Prostate gland (tissue), 2 donors: ENCODE measurements at places on chromosomes 6 and 20.

- H3K27ac ChIP-seq: no peak overlapping the region
- H3K27me3 ChIP-seq: no peaks in the 10 kb centered on the region
- H3K4me1 ChIP-seq: no peaks in the 10 kb centered on the region
These were observed 20.9 kb downstream of the COL9A3 start for GRCh38 chr20:62837790-62838127.

DNA sequence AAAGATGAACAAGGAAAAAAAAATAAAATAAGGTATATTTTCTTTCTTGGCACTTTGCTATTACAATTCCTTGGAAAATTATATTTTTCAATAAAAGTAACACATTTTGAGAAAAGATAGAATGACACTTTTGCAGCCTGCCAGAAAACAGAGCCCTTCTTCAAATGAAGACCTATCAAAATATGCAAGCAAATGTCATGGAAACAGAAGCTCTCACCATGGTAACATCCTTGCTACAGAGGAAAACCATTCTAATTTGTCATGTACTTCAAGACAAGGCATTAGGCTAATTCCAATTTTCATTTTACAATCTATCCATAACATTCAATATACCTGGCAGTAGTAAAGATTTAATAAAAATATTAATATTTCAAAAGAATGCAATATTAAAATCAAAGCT, 177.9 kb downstream of the RNGTT start:
- no peaks in the 10 kb centered on the region for H3K4me1 ChIP-seq
- H3K36me3 ChIP-seq: no peaks in the 10 kb centered on the region
- H3K4me3 ChIP-seq: no peak overlapping the region
- no peak for DNase-seq
- H3K27ac ChIP-seq: no peak overlapping the region
- H3K27me3 ChIP-seq: no peaks in the 10 kb centered on the region

DNA sequence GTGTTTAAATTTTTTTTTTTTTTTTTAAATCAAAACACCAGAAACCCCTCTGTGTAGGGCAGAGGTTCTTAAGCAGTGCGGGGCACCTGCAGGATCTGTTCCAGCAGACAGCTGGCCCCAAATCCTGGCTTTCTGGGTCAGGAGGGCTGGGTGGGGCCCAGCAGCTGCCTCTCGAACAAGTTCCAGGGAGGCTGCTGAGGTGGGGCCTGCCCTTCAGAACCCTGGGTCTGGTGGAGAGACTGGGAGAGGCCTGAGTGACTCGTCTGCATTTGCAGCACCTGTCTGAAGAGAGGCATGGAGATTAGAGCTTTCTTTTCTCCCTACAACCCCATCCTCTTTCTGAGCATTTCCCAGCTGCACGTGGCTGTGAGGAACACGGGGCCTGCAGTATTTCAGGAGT, 8.4 kb downstream of the PSMG4 start:
- H3K36me3 ChIP-seq: no peaks in the 10 kb centered on the region
- no peaks in the 10 kb centered on the region for H3K27me3 ChIP-seq
- H3K4me1 ChIP-seq: no peaks in the 10 kb centered on the region
- H3K4me3 ChIP-seq: no peak overlapping the region
- DNase-seq: no peak

DNA sequence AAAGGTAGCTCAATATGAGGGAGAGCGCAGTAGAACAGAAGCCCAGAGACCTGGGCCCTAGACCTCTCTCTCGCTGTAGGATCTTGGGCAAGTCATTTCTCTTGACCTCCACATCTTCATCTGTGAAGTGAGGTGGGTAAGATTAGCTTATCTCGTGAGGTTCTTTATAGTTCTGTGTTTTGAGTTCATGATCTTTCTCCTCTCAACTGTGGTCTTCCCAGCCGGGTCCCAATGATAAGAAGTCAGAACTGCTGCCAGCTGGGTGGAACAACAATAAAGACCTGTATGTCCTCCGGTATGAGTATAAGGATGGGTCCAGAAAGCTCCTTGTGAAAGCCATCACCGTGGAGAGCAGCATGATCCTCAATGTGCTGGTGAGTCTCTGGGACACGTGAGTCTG, 6.9 kb downstream of the PSMF1 start:
- no peaks in the 10 kb centered on the region for H3K27me3 ChIP-seq
- H3K27ac ChIP-seq: no peak overlapping the region
- peaks cover 6% of the 10 kb centered on the region for H3K36me3 ChIP-seq
- H3K4me1 ChIP-seq: peaks cover 4% of the 10 kb centered on the region

DNA sequence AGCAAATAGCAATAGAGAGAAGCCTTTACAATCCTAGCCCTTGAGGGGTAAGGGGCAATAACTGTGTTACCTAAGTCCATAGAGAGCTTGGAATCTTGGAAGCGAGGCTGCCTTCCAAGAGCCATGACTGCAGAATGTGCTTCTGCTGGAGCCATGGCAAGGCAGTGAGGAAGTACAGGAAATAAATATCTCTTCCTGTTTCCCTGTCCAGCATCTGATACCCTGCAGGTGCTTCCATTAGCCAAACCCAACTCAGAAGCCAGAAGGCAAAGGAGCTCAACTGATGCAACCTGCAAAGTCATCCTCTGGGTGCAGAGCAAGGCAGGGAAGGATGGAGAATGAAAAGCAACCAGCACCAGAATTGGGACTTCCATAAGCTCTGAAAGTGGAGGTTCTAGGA, 41.0 kb upstream of the KLHL31 start:
- no peak for DNase-seq
- no peaks in the 10 kb centered on the region for H3K27me3 ChIP-seq
- no peak overlapping the region for H3K4me3 ChIP-seq
- H3K4me1 ChIP-seq: peaks cover 8% of the 10 kb centered on the region

GRCh38 chr20:38205001-38205400, 39.9 kb upstream of the TGM2 start:
- H3K27me3 ChIP-seq: no peaks in the 10 kb centered on the region
- no peaks in the 10 kb centered on the region for H3K4me1 ChIP-seq
- H3K27ac ChIP-seq: no peak overlapping the region

GRCh38 chr6:2706558-2706957, 44.2 kb downstream of the MYLK4 start:
- H3K27ac ChIP-seq: no peak overlapping the region
- no peaks in the 10 kb centered on the region for H3K27me3 ChIP-seq
- H3K36me3 ChIP-seq: no peaks in the 10 kb centered on the region

- no peak for DNase-seq
- no peak overlapping the region for H3K4me3 ChIP-seq
- H3K36me3 ChIP-seq: no peaks in the 10 kb centered on the region
- H3K4me1 ChIP-seq: no peaks in the 10 kb centered on the region
These were observed 58.6 kb downstream of the NOL4L start for GRCh38 chr20:32526541-32526940.

GRCh38 chr6:132268209-132268608, 133.1 kb downstream of the MOXD1 start:
- DNase-seq: no peak
- no peak overlapping the region for H3K27ac ChIP-seq
- no peaks in the 10 kb centered on the region for H3K36me3 ChIP-seq
- H3K4me1 ChIP-seq: peaks cover 7% of the 10 kb centered on the region
- no peak overlapping the region for H3K4me3 ChIP-seq

GRCh38 chr20:40336533-40336932, 352.5 kb downstream of the MAFB start:
- H3K27me3 ChIP-seq: no peaks in the 10 kb centered on the region
- H3K4me3 ChIP-seq: no peak overlapping the region
- no peaks in the 10 kb centered on the region for H3K4me1 ChIP-seq
- no peaks in the 10 kb centered on the region for H3K36me3 ChIP-seq
- no peak overlapping the region for H3K27ac ChIP-seq

GRCh38 chr6:149922642-149923326, at the start of gene RAET1G:
Gene RAET1G, minus strand, starts transcription at chr6:149923121. Its CDS starts 111 bp downstream, at chr6:149923010.
- H3K4me3 ChIP-seq: peak within 1 kb of the TSS; percentile 30
- H3K4me1 ChIP-seq: no peaks in the 10 kb centered on the region
- no peak within 1 kb of the TSS for H3K27ac ChIP-seq
- no peaks in the 10 kb centered on the region for H3K36me3 ChIP-seq
- peak; percentile 90 for DNase-seq
- H3K27me3 ChIP-seq: no peaks in the 10 kb centered on the region

DNA sequence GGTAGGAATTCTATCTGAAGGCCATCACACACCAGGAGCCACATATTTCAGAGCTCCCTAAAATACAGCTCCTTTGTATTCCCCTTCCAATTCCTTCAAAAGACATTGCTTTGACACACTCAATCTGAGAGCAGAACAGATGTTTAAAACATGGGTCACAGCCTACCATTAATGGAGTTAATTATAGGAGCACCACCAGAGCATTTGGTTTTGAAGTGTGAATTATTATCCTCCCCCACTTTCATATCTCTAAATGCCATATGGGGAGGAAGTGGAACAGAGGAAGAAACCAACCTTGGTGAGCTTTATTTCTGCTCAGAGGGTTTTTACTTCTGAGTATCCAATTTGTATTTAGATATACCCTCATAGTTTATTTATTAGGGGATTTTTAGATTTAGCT, 50.7 kb upstream of the TNFRSF21 start:
- DNase-seq: no peak
- H3K36me3 ChIP-seq: no peaks in the 10 kb centered on the region
- H3K4me3 ChIP-seq: no peak overlapping the region

DNA sequence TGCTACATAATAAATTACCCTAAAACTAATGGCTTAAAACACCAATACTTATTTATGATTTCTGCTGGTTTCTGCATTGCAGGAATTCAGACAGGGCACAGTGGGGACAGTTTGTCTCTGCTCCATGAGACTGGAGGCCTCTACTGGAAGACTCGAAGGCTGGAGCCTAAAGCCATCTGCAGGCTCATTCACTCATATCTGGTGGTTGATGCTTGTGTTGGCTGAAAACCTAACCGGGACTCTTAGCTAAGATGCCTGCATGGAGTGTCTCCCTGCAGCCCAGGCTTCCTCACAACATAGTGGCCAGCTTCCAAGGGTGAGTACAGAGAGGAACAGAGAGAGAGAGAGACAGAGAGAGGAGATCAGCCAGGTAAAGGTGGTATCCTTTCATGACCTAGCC, 195.5 kb upstream of the FOXA2 start:
- no peak overlapping the region for H3K4me3 ChIP-seq
- DNase-seq: no peak
- no peak overlapping the region for H3K27ac ChIP-seq
- H3K36me3 ChIP-seq: no peaks in the 10 kb centered on the region
- no peaks in the 10 kb centered on the region for H3K4me1 ChIP-seq
- H3K27me3 ChIP-seq: peaks cover 4% of the 10 kb centered on the region

DNA sequence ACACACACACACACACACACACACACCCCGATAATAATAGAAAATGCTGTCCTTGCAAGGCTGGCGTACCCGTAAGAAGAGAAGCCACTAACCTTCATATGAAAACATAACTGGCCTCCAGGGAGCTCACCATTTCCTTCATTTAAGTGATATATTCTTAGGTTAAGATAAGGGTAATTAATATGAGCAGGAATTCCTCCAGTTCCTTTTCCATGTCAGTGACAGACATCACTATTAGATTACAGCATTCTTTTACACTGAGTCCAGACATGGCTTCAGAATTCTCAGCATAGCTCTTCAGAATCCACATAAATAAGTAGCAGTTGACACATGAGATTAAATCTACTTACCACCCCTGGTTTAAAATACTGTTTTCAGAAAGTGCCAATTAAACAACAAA, 121.9 kb downstream of the SIM1 start:
- no peaks in the 10 kb centered on the region for H3K4me1 ChIP-seq
- H3K27ac ChIP-seq: no peak overlapping the region
- H3K27me3 ChIP-seq: no peaks in the 10 kb centered on the region
- no peak for DNase-seq
- no peaks in the 10 kb centered on the region for H3K36me3 ChIP-seq

GRCh38 chr6:12163149-12163548, 127.0 kb upstream of the EDN1 start:
- no peak for DNase-seq
- no peak overlapping the region for H3K27ac ChIP-seq
- H3K4me1 ChIP-seq: no peaks in the 10 kb centered on the region
- H3K27me3 ChIP-seq: no peaks in the 10 kb centered on the region

DNA sequence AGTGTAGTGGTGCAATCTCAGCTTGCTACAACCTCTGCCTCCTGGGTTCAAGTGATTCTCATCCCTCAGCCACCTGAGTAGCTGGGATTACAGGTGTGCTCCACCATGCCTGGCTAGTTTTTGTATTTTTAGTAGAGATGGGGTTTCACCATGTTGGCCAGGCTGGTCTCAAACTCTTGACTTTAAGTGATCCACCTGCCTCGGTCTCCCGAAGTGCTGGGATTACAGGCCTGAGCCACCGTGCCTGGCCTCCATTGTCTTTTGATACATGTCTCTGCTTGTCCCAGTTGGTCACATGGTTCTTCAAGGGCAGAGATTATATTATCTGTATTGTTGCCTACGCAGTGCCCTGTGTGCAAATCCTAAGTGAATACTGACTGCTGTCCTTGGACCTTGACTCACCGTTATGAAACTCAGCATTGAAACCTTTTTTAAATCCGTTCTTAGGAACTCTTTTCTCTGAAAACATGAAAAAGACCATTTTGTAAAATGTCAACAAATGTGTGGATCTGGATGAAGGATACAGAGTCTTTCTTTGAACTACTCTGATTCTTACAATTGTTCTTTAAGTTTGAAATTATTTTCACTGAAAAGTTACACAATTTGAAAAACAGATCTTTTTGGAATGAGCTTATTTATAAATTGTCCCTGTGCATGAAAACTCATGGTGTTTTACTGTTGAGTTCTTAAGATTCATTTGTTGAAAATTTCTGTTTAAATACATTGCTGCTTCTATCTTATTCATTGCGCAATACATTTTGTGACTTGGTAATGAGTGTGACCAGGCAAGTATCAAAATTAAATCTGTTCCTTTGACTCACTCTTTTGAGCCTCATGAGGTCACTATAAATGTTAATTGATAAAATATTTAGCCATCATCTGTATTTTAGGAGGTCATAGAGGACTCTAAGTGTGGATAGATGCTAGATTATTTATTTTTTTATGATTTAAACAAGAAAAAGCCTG, 293.5 kb downstream of the UTRN start:
- DNase-seq: no peak
- no peak overlapping the region for H3K4me3 ChIP-seq
- no peak overlapping the region for H3K27ac ChIP-seq
- H3K4me1 ChIP-seq: no peaks in the 10 kb centered on the region
- H3K36me3 ChIP-seq: no peaks in the 10 kb centered on the region
- no peaks in the 10 kb centered on the region for H3K27me3 ChIP-seq

DNA sequence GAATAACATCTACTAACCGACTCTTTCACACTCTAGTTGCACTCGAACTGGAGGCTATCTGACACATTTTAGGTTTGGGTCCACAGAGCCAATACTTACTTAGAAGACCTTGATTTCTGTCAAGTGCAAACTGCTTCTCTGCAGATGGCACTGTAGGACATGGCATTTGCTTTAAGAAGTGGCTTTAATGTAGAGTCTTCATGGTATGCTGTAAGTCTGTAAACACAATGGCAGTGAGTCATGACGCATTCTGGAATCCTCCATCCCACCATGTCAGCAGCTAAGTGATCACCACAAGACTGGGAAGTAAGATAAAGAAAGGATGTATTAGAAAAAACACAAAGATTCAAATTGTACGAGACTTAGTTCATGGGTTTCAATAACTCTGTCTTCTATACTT, 377.0 kb upstream of the NOX3 start:
- DNase-seq: no peak
- no peaks in the 10 kb centered on the region for H3K27me3 ChIP-seq
- no peaks in the 10 kb centered on the region for H3K4me1 ChIP-seq
- no peak overlapping the region for H3K4me3 ChIP-seq

- no peak overlapping the region for H3K27ac ChIP-seq
- H3K36me3 ChIP-seq: no peaks in the 10 kb centered on the region
- DNase-seq: no peak
These were observed 4.5 kb upstream of the PTCRA start for GRCh38 chr6:42911171-42912021.

GRCh38 chr20:47821481-47822100, 36.3 kb upstream of the SULF2 start:
- H3K27ac ChIP-seq: no peak overlapping the region
- H3K27me3 ChIP-seq: no peaks in the 10 kb centered on the region
- H3K4me1 ChIP-seq: no peaks in the 10 kb centered on the region
- DNase-seq: no peak
